AG08395 (cell line): ENCODE measurements at places on chromosomes 6 and 20.

DNA sequence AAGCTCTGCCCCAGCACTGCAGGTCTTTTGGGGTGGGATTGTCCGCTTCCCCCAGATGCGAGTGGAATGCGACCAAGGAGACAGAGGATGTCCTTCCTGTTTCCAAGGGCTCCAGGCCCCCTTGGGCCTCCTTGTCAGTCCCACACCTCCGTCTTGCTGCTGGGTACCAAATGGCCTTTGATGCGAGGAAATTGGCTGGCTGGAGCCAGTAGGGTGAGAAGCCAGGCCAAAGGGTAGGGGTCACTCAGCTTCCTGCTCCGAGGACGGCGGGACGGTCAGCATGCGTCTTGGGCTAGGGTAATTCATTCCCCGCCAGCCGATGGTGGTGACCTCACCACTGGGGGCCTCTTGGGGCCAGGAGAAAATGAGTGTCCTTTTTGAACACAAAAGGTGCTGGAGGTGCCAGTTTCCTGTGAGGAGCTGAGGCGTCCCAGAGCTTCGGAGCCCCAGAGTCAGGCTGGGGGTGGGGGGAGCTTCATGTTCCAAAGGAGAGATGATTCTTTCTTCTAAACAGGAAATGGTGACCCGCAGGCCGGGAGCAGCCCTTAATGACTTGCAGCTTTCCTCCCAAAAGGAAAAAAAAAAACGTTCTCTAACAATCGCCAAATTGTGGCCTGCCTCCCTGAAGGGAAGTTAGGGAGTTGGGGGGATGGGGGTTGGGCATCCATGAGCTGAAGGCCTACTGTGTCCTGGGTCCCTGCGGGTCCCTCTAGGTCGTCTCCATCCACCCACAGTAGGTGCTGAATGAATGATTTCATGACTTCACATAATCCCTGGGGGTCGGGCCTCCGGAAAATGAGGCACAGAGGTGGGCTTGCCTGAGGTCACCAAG is 6.7 kb downstream of the SNAI1 start:
- peak; percentile 86 for DNase-seq

- DNase-seq, result no peak
Measured at GRCh38 chr6:80489911-80490635, 383.6 kb downstream of the BCKDHB start.

- no peak for DNase-seq
Measured at GRCh38 chr6:38064431-38064830, 244.9 kb downstream of the ZFAND3 start.

DNA sequence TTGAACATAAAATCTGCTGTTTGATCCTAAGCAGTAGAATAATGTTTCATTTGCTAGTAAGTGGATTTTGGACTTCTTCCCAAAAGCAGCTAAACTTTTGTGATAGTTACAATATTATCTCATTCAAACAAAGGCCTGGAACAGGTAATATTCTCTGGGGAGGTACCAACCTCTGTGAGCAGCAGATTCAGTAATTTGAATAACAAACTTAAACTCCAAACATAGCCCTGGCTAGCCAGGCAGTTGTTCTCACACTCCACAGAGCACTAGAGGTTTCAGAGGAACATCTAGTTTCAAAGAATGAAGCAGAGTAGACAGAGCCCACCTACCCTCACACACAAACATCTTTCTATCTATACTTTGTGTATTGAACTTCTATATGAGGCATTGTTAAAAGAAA is 40.9 kb downstream of the LGSN start:
- no peak for DNase-seq

DNA sequence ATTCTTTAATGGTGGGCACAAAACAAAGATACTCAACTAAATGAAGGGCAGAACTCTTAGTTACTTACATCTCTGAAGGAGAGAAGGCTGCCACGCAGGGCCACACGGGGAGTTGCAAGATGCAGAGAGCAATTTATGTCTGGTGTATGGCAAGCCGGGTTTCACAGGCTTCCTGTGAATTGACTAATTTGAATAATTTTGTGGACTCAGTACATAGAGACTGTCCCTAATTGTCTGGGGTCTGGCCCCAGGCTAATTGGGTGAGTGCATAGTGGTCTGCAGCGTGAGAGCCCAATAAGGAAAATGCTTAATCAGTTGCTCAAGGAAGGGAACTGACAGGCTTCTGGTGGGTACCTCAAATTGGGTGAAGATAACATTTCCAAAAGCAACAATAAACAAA is 205.7 kb downstream of the OTOR start:
- no peak for DNase-seq

- no peak for DNase-seq
Measured at GRCh38 chr6:23870496-23870895, 255.5 kb upstream of the NRSN1 start.

GRCh38 chr6:116159782-116160524 is 34.0 kb upstream of the COL10A1 start:
- DNase-seq, result no peak

GRCh38 chr20:24866008-24866407 is 83.1 kb upstream of the CST7 start:
- no peak for DNase-seq

- peak; percentile 45 for DNase-seq
Measured at GRCh38 chr20:4472906-4473305, 248.8 kb upstream of the PRND start.

DNA sequence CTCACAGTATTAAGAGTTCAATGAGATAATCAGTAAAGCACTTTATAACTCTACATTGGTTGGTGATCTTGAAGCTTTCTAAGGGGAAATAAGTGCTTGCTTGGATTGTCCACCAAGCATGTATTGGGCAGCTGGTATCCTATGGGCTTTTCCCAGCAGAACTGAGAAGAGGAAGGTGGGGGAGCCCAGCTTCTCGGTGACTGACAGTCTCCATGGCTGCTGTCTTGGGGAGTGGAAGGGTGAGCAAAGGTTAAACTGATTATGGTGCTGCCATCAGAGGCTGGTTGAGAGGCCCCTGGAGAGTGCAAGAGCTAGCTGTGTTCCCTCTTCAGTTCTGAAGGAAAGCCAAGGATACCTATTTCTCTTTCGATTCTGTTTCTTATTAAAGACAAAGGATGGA is 35.5 kb upstream of the ADTRP start:
- no peak for DNase-seq

DNA sequence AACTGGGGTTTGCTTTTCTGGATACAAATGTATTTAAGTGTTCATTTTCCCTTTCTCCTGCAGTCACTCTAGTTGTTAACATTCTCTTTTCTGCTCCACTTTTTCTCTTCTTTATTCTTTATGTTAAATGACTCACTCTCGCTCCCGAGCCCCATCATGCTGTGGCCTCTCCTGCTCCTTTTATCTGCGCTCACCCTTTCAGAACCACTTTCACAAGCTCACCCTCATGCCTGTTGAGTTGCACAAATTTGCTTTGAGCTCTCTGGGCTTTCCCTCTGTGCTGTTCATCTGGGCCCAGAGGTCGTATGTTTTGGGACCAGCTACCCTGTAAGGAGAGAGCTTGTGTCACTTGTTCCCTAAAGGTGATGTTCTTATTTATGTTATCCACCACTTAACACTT is 98.1 kb upstream of the ASCC3 start:
- no peak for DNase-seq

GRCh38 chr6:156111913-156112312 is 656.3 kb upstream of the NOX3 start:
- DNase-seq, result no peak

DNA sequence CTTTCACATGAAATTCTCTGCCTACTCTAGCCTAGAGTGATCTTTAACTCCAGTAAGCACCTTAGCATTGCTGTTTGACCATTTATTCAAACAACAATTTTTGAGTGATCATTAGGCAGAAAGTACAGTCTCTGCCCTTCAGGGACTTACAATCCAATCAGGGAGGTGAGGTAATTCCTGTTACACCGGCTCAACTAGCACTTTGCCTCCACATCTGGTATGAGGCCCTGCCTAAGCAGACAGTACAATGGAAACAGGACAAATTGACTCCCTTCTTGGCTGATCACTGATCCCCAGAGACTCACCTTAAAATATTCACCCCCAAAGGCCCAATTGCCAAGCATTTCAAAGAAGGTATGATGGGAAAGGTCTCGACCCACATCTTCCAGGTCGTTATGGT is 1.4 kb downstream of the AARS2 start:
- DNase-seq, result no peak

- no peak for DNase-seq
Measured at GRCh38 chr20:34421766-34422466, 58.8 kb downstream of the ITCH start.

DNA sequence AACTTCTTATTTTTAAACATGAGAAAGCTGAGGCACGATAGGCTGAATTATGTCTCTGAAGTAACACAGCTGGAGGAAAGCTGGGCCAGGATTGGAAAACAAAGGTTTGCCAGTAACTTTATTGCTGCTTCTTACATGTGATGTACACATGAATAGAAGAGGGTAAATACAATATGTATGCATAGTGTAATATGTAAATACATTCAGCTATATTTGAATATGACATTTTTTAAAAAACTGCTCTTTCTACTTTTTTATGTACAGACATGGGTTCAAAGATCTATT is 90.2 kb downstream of the ADTRP start:
- DNase-seq, result no peak

DNA sequence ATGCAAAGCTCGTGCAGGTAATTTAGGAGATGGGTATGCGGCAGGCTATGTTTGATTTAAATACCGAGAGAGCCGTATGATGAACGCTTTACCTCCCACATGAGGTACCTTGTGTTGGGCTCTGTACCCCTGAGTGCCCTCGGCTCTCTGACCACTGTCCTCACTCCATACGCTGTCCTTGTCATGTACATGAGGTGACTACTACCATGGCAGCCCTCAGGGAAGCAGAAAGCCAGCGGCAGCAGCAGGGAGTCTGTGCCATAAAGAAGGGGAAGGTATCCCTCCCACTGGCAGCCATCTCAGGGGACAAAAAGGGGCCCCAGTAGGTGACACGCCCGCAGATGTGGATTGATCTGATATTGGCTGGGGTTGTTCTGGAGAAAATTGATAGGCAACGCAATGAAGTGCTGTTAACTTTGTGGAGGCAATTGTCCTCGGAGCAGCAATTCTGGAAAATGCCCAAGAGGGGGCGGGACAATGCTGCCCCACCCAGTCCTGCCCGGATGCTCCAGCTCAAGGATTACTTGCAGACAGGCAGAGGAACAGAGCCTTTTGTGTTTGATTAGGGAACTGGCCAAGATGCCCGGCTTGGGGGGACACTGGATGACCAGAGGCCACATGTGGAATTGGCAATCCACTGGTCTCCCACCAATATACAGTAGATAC is 38.0 kb upstream of the HSF2 start:
- DNase-seq, result no peak

GRCh38 chr6:167105060-167105459 is 17.8 kb upstream of the CCR6 start:
- no peak for DNase-seq

- DNase-seq, result peak; percentile 74
Measured at GRCh38 chr6:80143419-80143937, 37.0 kb downstream of the BCKDHB start.

DNA sequence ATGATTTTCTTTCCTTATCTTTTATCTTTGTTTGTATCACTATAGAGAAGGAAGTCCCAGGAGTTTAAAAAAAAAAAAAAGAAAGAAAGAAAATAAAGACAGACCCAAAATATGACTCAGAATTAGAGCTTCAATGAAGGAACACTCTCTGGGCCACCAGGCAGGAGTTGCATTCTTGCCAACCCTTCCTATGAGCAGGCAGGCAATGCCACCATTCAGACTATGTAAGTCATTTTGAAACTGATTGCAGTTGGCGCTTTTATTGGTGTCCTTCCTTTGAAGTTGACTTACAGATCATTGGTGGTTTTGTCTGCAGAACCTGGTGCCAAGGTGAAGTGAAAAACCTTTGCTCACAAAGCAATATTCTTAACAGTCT is 50.3 kb downstream of the MYB start:
- DNase-seq, result no peak

DNA sequence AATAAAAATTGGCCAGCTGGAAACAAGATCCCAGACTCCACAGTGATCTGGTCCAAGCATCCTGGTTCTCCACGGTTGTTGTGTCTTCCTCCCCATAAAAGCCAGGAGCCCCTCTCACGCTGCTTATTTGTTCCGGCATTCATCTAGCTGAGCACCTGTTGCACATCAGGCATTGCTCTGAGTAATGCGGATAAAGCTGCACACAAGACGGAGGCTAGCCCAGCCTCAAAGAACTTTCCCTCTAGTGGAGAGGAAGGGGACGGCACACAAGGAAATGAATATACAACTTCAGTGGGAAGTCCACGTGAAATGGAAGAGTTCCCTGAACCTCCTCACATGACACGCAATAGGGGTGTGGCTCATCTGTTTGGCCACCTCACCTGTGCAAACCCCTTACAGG is 30.3 kb upstream of the NXT1 start:
- peak; percentile 71 for DNase-seq

DNA sequence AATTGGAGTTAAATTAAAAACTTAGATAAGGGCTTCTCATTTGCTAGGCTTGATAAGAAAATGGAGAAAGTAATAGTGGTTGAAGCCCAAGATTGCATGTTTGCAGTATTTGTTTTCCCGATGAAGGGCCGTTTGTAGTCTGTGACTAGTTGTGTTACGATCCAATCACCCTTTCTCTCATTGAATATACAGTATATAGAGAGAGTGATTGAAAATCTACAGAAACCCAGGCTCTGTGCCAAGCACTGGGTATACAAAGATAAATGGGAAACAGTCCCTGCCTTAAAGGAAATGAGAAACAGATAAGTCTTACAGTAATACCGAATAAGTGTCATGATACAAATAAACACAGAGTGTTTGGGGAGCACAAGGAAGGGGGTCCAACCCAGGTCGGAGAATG is 55.2 kb upstream of the CDKAL1 start:
- no peak for DNase-seq

GRCh38 chr6:113004470-113005270 is 657.5 kb downstream of the RFPL4B start:
- no peak for DNase-seq

GRCh38 chr6:45441851-45442453 is 64.2 kb upstream of the SUPT3H start:
- no peak for DNase-seq

DNA sequence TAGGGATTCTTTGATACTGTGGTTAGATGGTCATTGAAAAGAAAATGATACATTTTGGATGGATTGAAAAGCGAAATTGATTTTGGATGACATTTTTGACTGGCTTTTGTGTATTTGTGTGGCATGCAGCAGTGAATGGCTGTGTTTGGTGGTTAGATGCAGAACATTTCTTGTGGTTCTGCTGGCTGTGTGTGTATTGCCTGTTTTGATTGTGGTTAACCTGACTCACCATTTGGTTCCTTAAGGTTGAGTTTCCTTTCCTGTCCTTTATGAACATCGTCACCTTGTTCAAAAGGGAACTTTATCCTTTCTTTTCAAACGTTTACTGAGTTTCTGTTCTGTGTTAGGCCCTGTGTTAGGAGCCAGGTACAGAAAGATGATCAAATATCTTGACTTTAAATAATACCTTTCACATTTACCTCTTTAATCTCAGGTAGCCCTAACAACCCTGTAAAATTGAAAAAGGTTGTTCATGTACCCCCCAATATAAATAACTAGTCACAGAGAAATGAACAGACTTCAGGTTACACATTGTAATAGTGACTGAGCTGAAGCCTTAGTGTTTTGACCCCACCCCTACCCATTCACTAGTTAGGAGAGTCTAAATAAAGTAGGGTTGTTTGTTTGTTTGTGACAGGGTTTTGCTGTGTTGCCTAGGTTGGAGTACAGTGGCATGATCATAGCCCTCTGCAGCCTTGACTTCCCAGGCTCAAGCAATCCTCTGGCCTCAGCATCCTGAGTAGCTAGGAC is 23.8 kb downstream of the ANKS1A start:
- peak; percentile 81 for DNase-seq
